Cardiac fibroblast (primary cell): ENCODE measurements at places on chromosomes 6 and 20.

DNA sequence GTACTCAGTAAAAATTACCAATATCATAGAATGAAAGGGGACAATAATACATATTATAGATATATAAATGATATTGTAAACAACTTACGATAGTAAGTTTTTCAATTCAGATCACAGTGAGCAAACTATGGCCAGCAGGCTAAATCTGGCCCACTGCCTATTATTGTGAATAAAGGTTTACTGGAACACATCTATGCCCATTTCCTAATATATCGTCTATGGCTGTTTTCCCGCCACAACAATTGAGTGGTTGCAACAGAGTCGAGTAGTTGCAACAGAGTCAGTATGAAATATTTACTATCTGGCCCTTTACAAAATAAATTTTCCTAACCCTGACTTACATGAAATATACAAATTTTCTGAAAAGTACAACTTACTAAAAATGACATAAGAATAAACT, 297.3 kb upstream of the KCNQ5 start:
- peak; percentile 45 for DNase-seq

GRCh38 chr6:72784581-72784980, 162.7 kb downstream of the KCNQ5 start:
- peak; percentile 43 for DNase-seq

DNA sequence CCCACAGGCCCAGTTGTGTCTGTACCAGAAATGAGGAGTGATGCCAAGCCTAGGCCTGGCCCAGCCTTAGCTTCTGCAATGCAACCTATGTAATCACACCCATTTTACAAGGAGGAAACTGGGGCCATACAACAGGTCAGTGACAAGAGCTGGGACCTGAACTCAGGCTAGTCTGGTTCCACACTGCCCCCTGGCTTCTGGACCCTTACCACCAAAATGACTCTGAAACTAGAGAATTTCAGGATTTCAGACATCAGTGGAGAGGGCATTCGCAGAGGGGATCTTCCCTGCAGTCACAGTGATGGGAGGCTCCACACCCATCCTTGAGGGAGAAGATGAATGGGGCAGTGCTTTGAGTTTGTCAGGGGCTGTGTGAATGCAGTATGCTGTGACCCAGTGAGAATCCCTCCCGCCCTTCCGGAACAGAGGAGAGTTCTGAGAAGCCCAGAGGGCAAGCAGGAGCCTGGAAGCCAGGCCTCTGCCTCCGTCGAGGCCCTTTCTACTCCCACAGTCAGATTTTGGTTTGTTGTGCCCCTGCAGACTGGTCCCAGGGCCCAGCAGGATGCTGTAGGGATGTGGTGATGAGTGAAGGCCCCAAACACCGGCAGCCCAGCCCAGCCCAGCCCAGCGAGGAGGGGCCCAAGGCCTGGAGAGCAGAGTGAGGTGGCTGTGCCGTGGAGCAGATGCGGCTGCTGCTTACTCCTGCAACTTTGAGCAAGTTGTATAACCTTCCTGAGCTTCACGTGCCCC, 48.1 kb upstream of the MYL9 start:
- no peak for DNase-seq

DNA sequence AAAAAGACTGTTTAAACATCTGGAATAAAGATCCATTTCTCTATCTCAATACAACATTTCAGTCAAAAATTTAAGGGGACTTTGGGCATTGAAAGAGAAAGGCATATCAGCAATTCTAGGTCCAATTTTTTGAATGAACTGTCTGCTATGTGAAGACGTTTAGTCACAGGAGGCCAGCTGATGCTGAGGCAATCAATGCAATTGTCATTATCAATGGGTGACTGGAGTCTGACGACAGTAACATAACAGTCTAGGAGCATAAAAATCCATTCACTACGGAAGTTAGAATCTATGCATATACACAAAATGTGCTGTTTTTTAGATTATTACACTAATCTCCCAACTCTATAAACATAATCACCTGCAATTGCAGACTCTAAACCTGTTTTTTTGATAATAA, 37.8 kb downstream of the TENT5A start:
- DNase-seq, result no peak

GRCh38 chr20:53149890-53150205, 177.7 kb downstream of the TSHZ2 start:
- no peak for DNase-seq

DNA sequence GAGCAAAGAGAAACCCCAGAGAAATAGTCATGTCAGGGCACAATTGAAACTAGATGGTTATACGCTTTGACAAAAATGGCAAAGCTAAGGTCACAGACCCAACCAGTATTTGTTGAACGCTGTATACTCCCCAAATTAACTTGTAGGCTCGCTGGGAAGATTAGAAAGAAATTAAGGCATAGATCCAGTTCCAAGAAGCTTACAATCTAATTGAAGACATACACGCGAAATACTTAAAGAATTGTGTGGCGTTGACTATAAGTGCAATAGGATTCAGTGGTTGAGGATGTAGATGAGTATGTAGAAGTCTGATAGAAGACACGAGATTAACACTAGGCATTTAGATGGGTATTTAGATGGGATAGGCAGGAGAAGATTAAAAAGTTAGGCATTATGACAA, 525 bp downstream of the FAM229B start:
- no peak for DNase-seq

DNA sequence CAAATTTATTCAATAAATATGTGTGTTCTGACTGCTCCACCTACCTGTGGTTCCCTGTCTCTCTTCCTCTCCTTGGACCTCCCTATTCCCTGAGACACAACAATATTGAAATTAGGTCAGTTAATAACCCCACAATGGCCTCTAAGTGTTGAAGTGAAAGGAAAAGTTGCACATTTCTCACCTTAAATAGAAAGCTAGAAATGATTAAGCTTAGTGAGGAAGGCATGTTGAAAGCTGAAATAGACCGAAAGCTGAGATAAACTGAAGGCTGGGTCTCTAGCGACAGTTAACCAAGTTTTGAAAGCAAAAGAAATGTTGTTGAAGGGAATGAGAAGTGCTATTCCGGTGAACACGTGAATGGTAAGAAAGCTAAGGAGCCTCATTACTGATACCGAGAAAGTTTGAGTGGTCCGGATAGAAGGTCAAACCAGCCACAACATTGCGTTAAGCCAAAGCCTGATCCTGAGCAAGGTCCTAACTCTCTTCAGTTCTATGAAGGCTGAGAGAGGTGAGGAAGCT, 34.1 kb downstream of the UST start:
- no peak for DNase-seq

DNA sequence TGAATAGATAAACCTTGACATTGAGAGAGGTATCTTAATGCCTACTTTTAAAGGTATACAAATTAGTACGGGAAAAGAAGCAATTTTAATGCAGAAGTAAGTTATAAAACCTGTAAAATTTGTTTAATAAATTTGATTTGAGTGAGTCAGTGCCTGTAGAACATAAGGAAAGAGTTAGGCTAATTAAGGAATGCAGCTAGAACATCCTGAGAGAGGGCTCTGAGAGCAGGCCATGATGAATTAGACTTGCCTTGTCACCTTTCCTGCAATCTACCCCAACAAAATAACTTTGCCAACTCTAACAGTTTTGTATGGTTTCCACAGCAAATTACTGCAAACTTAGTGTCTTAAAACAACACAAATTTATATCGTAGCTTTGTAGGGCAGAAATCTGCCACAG, 700.8 kb downstream of the RFPL4B start:
- no peak for DNase-seq

DNA sequence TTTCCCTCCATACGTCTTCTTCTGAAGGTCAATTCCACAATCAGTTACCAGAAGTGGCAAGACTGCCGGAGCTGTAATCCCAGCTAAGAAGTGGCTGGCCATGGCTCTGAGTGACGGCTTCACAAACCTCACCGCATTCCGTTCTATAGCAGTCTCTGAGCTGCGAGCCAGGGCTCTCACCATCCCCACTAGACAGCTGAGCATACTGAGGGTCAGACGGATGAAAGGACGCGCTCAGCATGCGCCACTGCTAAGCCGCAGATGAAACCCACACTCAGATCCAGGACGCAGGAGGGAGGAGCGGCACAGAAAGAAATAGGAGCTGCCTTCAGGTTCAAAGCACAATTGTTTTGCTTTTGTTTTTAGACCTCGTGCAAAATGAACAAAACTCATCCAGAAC, 97.9 kb downstream of the ANKRD60 start:
- DNase-seq, result no peak

DNA sequence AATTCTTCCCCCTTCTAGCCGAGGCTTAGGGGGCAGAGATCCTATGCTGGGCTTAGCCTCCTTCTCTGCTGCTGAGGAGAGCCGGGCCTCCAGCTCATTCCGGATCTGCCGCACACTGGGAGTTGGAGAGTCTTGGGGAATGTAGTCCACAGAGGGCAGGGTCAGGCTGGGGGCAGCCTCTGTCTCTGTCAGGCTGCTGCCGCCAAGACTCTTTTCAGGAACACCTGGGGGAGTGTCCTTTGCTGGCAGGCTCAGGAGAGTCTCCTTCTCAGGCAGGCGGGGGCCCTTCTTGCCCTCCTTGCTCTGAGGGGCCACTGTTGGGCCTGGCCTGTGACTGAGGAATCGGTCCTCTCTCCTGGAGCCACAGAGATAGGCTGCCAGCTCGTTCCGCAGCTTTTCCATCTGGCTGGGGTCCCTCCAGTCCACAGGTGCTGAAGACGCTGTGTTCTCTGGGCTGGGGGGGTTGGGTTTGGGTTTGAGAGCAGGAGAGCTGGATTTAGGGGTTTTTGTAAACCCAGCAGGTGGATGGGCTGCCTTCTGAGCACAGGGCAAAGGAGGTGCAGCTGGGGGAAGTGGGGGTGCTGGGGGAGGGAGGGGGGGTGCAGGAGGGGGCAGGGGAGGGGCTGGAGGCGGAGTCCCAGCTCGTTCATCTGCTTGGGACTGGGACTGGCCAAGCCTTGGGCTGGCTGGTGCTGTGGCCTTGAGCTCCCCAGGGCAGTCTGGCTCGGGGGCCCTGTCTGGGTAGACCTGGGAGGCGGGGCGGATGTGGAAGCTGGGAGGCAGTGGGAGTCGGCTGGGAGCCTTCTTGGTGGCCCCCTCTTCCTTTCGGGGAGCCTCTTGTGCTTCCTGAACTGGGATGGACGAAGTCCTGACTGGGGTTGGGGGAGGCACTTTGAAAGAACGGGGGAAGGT, 36.1 kb downstream of the C6orf132 start:
- no peak for DNase-seq

GRCh38 chr20:24034820-24035219, 46.2 kb upstream of the GGTLC1 start:
- DNase-seq, result peak; percentile 12

- DNase-seq, result peak; percentile 18
Observed at GRCh38 chr6:45681860-45682511, 304.3 kb upstream of the SUPT3H start.

- no peak for DNase-seq
Observed at GRCh38 chr20:63522981-63523611, 2.5 kb downstream of the PPDPF start.

- peak; percentile 81 for DNase-seq
Observed at GRCh38 chr6:135568379-135568778, 70.8 kb upstream of the AHI1 start.

GRCh38 chr20:56797023-56797422, 167.9 kb downstream of the TFAP2C start:
- no peak for DNase-seq

DNA sequence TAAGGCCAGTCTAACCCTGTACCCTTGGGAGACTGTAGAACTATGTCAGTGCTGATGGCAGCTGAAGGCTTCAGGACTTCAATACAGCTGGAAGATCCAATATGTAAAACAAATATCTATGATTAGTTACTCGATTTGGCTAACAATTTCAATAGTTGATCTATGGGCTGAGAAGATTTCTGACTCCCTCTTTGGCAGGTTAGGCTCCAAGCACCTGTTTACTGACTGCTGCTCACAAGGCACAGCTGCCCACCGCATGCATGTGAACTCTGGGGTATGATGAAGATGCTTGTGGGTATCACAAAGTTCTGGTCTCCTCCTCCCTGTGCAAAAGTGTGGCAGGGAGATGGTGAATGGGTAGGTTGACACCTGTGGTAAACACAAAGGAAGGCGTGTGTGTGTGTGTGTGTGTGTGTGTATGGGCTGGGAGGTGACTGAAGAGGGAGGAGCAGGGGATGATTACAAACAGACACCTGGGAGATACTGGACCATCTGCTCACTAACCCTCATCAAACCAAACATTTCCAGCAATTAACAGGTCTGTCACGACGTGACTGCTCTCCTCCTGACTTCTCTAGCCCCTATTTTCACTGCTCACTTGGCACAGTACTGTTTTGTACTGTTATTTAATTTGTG, 18.1 kb downstream of the ELMO2 start:
- DNase-seq, result no peak

GRCh38 chr20:57315083-57315975, 14.3 kb upstream of the SPO11 start:
- no peak for DNase-seq

DNA sequence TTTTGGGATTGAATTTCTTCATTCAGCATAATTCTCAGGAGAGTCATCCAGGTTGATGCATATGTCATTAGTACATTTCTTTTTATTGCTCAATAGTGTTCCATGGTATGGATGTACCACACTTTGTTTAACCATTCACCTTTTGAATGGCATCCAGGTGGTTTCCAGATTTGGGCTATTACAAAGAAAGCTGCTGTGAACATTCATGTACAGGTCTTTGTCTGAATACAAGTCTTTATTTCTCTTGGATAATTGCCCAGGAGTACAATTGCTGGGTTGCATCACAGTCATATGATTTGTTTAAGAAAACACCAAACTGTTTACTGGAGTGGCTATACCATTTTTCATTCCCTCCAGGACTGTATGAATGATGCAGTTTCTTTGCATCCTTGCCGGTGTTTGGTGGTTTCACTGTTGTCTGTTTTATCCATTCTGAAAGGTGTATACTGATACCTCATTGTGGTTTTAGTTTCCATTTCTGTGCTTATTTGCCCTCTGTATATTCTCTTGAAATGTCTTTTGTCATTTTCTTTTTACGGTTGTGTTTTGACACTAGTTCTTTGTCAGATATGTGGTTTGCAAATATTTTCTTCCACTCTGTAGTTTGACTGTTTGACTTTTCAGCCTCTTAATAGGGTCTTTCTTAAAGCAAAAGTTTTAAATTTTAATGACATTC, 8.8 kb downstream of the CDKAL1 start:
- DNase-seq, result peak; percentile 87

GRCh38 chr20:62551407-62552323, 75.9 kb upstream of the GATA5 start:
- no peak for DNase-seq

DNA sequence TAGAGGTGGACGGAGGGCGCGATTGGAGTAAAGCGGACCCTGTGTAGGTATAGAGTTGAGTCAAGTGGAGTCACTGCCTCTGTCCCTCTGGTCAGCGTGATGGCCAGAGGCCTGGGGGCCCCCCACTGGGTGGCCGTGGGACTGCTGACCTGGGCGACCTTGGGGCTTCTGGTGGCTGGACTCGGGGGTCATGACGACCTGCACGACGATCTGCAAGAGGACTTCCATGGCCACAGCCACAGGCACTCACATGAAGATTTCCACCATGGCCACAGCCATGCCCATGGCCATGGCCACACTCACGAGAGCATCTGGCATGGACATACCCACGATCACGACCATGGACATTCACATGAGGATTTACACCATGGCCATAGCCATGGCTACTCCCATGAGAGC, 479 bp downstream of the SLC39A7 start:
- no peak for DNase-seq

DNA sequence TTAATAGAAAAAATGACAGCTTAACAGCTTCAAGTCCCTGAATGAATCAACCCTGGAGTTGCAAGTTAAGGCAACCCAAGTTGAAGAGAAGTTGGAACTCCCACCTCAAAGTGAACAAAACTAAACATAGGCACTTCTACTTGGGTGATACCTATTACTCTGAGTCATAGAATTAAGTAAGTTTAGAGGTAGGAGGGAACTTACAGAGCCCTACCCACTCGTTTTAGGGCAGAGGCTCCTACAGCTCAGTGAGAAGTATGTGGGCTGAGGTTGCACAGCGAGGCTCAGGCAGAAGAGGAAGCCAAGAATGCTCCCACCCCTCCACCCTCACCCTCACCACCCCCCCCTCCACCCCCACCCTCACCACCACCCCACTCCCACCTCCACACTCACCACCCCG, 42.2 kb downstream of the NFATC2 start:
- DNase-seq, result no peak
